Fibroblast of skin of scalp (primary cell): ENCODE measurements at places on chromosomes 16 and 17.

GRCh38 chr17:13638855-13639458 lies 37.2 kb upstream of the HS3ST3A1 start:
- DNase-seq, result peak; percentile 14

GRCh38 chr16:67430977-67431774 lies at the start of gene HSD11B2:
HSD11B2 (plus strand) TSS chr16:67431121; CDS start chr16:67431249, 128 bp downstream.
- DNase-seq, result peak; percentile 46

- DNase-seq, result no peak
These were observed 472.7 kb downstream of the KCNJ2 start for GRCh38 chr17:70642059-70642458.

DNA sequence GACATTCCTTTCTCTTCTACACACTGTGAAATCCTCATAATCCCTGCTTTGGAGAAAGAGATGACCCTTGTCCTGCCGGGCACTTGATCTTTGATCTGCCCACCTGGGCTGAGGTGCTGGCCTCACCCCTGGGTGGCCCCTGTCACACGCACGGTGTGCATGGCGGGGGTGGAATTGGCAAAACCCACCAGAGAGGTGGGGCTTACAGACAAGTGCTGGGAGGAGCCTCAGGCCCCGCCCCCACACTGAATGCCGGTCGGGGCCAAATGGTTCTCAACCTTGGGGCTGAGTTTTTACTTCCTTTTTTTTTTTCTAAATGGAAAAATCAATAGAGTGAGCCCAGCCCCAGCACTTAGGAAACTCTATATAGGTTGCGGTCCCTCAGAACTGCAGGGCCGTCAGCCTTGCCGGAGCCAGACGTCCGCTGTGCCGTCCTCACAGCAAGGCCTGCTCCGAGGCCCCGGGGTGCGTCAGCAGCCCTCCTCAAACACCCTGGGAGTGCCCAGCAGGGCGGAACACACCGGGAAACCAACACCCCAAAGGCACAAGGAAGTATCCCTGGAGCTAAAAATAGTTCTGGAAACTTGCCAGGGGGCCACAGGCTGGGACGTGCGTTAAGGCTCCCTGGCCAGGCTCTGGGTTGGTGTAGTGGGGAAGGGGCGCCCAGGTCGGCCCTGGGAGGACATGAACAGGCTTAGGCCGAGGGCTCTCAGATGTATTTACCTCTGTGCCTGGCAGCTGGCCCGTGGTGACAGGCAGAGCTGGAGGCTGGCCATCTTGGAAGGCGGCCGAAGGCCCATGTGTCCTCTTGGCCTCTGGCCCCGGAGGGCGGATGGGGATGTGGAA lies 11.0 kb downstream of the GPRC5C start:
- no peak for DNase-seq

DNA sequence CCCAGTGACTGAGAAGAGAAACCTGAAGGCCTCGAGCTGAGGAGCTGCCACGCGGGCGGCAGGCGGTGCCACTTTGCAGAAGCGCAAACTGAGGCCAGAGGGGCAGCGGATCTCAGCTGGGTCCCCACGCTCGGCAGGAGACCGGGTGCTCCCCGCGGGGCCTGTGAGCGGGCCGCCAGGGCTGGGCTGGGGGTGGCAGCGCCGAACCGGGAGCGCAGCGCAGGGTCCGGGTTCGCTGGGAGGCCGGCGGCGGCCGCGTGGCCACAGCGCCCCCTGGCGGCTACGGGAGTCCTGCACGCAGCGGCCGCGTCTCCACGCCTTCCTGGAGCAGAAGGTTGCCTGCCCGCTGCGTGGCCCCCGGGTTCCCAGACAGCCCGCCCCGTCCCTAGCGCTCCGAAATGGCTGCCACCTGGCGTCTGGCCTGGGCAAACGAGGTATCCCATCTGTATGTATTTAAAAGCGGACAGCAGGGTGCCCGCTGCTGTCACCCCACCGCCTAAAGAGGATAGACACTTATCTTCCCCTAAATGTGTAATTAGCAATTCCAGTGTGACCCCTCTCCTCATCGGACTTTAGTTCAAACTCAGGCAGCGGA lies 96.1 kb upstream of the CDH5 start:
- peak; percentile 84 for DNase-seq

- peak; percentile 87 for DNase-seq
These were observed 1.4 kb upstream of the KANSL1 start for GRCh38 chr17:46194393-46195216.
